ENCODE measurements at places on chromosomes 2 and 18.

GRCh38 chr2:99478632-99479031 is 11.2 kb downstream of the REV1 start:
- DNase-seq, result no peak

GRCh38 chr18:44945888-44946401 is 265.3 kb downstream of the SETBP1 start:
- DNase-seq, result no peak

GRCh38 chr2:15733867-15734673 is 142.4 kb downstream of the DDX1 start:
- peak; percentile 3 for DNase-seq

GRCh38 chr2:137800386-137800785 is 163.9 kb upstream of the HNMT start:
- DNase-seq, result no peak

DNA sequence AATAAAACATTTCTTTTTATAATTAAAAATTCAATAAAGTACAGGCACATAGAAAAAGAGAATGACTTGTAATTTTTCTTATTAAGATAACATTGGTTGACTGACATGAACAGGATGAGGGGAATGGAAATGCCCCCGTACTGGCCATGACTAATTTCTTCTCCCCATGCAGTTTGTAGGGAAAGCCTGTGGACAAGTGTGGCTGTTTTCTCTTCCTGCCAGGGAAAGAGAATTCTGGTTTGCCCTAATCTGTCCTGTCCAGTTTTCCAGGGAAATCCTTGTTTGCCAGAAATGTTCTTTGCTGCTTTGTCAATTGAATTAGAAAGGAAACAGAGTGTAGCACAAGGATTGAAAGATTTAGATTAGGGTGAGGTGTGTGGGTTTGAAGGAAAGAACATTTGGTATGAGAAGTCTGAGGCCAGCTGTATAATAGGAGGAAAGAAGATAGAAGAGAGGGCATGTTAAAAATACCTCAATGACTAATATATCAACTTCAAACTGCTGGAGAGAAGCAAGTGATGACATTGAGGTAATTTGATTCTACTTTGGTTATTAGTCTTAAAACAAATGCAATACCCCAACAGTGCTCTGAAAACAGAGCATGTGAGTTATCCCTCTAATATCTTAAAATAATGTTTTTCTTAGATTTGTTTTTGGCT is 593.9 kb upstream of the ZNF804A start:
- DNase-seq, result no peak

DNA sequence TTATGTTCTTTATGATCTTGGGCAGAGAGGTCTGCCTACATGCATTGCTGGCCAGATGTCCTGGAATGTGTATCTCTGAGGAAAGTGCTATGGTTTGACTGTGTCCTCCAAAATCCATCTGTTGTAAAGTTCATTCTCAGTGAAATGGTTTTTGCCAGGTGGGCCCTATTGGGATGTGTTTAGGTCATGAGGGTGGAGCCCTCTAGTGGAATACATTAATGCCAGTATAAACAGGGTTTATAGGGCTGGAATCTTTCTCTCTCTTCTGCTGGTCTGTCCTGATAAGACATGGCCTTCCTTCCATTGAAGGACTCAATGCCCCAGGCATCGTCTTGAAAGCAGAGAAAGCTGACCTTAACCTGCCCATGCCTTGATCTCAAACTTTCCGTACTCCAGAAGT is 258.5 kb downstream of the RPIA start:
- DNase-seq, result no peak

DNA sequence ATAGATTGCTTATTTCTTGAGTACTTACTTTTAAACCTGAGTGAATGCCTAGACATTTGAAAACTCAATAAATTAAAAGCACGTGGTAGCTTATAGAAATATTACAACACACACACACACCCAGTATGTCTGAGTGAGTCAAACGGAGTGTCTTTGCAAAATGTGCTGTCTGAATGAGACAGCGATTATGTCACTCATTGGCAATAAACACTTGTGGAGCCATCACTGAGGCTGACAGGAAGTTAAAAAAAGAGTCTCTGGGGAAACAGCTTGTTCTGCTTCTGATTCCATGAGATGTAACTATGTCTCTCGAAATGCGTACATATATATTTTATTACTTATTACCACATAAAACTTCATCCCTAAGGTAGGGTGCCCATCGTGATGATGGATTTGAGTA is 22.3 kb upstream of the VPS4B start:
- no peak for DNase-seq

- no peak for DNase-seq
Measured at GRCh38 chr2:196218106-196218505, 46.7 kb upstream of the STK17B start.

DNA sequence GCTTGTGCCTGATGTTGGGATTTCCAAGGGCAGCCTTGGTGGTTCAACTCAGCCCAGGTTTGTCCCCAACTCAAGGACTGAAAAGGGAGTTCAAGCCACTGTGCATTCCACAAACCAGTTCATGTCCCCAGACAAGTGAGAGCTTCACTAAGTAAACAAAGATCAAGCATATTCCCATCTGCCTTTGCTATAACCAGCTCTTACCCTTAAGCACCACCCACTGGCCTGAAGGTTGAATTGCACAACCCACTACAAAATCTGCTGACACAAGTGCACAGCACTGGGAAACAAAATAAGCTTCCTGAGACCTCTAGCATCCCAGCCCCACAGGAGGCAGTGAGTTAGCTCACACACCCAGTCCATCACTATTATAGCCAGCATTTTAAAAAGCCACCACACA is 516.7 kb downstream of the NR4A2 start:
- DNase-seq, result peak; percentile 14

- DNase-seq, result no peak
Measured at GRCh38 chr2:114007436-114007835, 117.5 kb downstream of the ACTR3 start.

GRCh38 chr2:15325296-15325695 is 235.8 kb downstream of the NBAS start:
- no peak for DNase-seq

DNA sequence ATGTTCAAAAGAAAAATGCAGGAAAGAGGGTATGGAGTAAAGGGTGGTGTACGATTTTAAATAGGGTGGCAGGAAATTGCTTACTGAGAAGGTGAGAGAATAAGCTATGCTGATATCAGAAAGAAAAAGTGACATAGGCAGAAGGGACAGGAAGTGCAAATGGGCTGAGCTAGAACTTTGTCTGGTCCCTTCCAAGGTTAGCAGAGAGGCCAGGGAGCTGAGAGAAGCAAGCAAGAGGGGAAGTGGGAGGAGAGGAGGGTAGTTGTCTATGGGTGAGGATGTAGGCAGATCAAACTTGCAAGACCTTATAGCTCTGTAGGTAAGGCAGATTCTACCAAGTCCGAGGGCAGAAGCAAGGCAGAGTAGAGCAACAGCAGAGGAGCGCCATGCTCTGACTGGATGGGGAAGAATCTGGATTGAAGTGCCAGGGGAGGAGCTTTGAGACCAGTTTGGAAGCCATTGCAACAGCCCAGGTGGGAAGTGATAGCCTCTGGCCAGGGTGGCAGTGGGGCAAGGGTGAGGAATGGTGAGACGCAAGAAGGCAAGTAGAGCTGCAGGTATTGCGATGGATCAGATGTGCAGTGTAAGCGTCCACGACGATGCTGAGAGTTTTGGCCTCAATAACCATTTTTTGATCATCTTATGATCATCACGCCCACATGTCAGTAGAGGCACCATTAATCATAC is 134.4 kb upstream of the APCDD1 start:
- DNase-seq, result no peak

DNA sequence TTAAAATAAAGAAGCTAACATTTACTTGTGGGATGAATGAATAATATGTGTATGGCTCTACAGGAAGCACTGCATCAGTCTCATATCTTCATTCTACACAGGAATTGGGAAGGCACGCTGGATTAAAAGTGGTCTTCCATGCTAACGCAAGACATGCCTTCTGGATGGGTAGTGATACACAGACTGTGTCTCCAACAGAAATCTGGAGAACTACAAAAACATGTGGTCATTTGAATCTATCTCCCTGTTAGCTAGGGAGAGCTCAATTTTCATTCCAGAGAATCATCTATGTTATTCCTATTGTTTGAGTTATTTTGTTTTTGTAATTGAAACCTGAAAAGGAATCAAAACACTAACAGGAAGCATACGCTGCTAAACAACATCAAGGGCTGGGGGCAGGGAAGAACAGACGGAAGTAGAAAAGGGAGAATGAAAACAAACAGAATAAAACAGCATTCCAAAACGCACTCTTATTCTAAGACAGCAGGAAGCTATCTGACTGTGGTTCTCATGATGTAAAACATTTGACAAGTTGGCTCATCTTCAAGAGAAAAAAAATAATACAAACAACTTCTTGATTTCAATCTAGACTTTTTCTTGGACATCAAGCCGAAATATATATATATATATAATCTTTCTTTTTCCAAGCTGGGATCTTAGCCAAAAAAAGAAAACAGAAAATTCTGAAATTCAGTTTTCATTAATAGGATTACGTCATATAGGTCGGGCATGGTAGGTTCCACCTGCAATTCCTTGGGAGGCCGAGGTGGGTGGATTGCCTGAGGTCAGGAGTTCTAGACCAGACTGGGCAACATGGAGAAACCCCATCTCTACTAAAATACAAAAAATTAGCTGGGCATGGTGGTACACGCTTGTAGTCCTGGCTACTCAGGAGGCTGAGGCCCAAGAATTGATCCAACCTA is 31.5 kb upstream of the ASNSD1 start:
- no peak for DNase-seq

DNA sequence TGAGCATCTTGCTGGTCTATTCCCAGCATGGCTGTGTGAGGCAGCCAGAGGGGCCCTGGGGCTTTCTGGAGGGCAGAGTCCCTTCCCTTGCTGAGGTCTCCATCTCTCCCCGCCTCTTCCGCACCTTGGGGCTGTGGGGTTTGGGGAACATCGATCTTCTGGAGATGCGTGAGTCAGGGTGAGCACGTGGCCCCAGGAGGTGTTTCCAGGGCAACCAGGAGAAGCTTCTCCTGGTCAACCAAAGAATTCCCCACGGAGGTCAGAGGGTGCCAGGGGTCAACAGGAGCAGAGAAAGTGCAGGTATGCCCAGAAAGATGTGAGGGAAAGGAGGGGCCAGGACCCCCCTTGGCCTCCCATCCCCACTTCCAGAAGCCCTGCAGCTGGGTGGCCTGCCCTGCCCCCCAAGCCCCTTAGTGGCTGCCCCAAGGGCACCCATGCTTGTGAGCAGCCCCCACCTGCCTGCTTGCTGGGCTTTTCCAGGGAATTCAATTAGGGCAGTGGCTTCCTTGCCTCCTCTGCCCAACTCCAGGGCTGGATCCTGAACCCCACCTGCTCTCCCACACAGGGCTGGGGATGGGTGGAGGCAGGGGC is 2.8 kb upstream of the PROM2 start:
- DNase-seq, result no peak

- DNase-seq, result no peak
Measured at GRCh38 chr18:902229-902628, 2.4 kb upstream of the ADCYAP1 start.
